ENCODE measurements at places on chromosomes 5 and 9.

DNA sequence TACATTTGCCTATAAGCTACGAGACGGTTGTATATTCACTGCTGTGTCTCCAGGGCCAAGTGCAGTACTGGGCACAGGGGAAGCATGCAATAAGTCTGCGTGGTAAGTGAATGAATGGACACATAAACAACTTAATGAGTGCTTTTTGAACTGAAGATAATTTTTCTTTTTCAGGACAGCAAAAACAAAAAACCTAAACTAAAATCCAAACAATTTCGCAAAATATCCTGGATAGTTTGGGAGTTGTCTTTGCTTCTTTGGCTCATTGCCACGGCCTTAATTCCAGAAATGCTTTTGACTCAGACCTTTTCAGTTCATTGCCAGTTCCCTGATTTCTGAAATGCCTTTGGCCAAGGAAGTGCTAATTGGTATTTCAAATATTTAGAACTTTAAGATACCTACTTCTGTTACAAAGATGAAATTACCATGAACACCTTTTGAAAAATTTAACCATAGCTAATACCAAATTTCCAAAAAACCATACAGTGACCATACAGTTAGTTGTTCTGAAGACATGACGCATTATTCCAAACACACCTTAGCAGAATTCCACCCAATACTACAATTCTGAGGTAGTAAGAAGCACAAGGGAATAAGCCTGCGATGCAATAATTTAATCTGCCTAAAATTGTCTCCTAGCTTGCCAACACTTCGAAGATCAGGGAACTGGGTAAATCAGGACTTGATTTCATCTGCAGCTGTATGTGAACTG lies 42.8 kb downstream of the TEK start:
- no peak for DNase-seq

GRCh38 chr9:23438299-23438907 lies 387.6 kb downstream of the ELAVL2 start:
- no peak for DNase-seq

- DNase-seq: no peak
Measured at GRCh38 chr5:135016861-135017290, 17.2 kb downstream of the PITX1 start.

- no peak for DNase-seq
Measured at GRCh38 chr5:139636207-139636792, 11.8 kb upstream of the CXXC5 start.

DNA sequence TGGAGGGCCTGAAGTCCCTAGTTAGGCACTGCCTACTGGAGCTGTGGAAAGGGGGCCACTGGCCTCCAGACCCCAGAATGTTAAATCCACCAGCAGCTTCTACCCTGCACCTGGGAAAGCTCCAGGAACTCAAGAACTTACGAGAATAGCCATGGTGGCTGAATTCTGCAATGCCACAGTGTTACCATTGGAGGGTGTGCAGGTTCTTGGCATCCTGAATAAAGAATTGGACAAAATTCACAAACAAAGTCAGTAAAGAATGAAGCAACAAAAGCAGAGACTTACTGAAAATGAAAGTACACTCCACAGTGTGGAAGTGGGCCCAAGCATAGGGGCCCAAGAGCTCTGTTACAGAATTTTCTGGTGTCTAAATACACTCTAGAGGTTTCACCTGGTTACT lies 107.0 kb downstream of the PRDM9 start:
- no peak for DNase-seq

DNA sequence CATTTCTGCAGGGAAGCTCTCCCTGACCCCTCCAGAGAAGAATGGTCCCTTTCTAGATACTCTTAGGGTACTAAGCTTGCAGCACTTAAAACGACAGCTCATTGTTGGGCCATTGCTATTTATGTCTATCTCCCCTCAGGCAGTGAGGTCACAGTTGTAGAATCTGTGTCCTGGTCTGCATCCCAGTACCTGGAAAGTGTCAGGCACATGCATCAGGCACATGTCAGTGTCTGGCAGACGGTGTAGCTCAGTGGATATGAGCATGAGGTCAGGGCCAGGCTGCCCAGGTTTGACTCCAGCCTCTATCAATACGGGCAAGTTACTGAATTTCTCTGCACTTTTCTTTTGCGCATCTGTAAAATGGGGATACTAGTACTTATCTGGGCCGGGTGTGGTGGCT lies 22.2 kb upstream of the EEIG1 start:
- DNase-seq: no peak

GRCh38 chr9:124480621-124480981 lies 26.6 kb downstream of the NR5A1 start:
- no peak for DNase-seq

- DNase-seq: no peak
Measured at GRCh38 chr5:178769617-178770260, 39.3 kb upstream of the ZNF354A start.
